Natural killer cell treated with Interleukin-12 subunit alpha and Interleukin-12 subunit beta and Interleukin-15 and Interleukin-18, amount 100 ng/mL, for 72 hours (primary cell): ENCODE measurements at places on chromosomes 12 and 14. TPM values are rescaled to one million over a fixed set of nuclear protein-coding genes. Genes with fewer than 3 reads are reported as not detected.

DNA sequence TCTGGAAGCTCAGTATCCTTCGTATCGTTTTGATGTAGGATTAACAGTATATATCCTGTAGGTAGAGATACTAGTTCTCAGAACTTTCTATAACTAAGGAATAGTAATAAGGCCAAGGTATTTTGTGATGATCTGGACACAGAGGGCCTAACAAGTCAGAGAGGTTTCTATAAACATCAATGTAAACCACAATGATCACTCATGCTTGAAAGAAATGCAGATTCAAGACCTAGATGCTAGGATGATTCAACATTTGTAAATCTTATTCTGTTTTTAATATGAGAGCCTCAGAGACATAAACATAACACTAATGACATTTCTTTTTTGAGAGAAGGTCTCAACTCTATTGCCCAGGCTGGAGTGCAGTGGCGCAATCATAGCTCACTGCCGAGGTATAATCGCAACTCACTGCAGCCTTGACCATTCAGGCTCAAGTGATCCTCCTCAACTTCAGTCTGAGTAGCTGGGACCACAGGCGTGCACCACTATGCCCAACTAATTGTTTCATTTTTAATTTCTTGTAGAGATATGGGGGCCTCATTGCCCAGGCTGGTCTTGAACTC, 16.2 kb downstream of the SUPT16H start:
- peaks cover 10% of the 10 kb centered on the region for H3K4me1 ChIP-seq
- no peaks in the 10 kb centered on the region for H3K27me3 ChIP-seq
- H3K36me3 ChIP-seq = peaks cover 49% of the 10 kb centered on the region
- no peak overlapping the region for H3K27ac ChIP-seq
- DNase-seq = no peak
- no peak overlapping the region for H3K4me3 ChIP-seq

- H3K4me1 ChIP-seq = no peaks in the 10 kb centered on the region
- H3K27ac ChIP-seq = no peak overlapping the region
- DNase-seq = no peak
These were observed 862.2 kb downstream of the RPS29 start for GRCh38 chr14:48723841-48724495.

- H3K4me3 ChIP-seq = no peak overlapping the region
- no peak for DNase-seq
- peaks cover 12% of the 10 kb centered on the region for H3K36me3 ChIP-seq
- no peak overlapping the region for H3K27ac ChIP-seq
- H3K4me1 ChIP-seq = no peaks in the 10 kb centered on the region
- H3K27me3 ChIP-seq = no peaks in the 10 kb centered on the region
These were observed 208.7 kb downstream of the AEBP2 start for GRCh38 chr12:19647806-19648556.

GRCh38 chr12:65280306-65280705, 1.8 kb downstream of the MSRB3 start:
- H3K36me3 ChIP-seq = no peaks in the 10 kb centered on the region
- no peak for DNase-seq
- H3K27me3 ChIP-seq = peaks cover 32% of the 10 kb centered on the region
- H3K4me3 ChIP-seq = no peak overlapping the region
- H3K4me1 ChIP-seq = peaks cover 7% of the 10 kb centered on the region
- H3K27ac ChIP-seq = no peak overlapping the region

DNA sequence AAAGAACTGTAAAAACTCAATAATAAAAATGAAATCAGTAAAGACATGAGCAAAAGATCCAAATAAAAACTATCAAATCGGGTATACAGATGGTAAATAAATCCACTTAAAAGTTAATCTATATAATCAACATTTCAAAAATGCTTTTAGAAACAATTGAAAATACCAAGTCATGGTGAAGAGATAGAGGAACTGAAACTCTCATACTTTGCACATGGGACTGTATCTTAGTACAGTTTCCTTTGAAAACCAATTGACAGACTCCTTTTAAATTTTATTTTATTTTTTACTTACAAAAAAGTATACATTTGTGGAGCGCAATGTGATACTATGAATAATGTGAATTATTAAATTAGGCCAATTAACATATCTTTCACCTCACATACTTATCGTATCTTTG, 98.6 kb upstream of the FAR2 start:
- H3K27ac ChIP-seq = no peak overlapping the region
- no peak for DNase-seq
- peaks cover 5% of the 10 kb centered on the region for H3K27me3 ChIP-seq

DNA sequence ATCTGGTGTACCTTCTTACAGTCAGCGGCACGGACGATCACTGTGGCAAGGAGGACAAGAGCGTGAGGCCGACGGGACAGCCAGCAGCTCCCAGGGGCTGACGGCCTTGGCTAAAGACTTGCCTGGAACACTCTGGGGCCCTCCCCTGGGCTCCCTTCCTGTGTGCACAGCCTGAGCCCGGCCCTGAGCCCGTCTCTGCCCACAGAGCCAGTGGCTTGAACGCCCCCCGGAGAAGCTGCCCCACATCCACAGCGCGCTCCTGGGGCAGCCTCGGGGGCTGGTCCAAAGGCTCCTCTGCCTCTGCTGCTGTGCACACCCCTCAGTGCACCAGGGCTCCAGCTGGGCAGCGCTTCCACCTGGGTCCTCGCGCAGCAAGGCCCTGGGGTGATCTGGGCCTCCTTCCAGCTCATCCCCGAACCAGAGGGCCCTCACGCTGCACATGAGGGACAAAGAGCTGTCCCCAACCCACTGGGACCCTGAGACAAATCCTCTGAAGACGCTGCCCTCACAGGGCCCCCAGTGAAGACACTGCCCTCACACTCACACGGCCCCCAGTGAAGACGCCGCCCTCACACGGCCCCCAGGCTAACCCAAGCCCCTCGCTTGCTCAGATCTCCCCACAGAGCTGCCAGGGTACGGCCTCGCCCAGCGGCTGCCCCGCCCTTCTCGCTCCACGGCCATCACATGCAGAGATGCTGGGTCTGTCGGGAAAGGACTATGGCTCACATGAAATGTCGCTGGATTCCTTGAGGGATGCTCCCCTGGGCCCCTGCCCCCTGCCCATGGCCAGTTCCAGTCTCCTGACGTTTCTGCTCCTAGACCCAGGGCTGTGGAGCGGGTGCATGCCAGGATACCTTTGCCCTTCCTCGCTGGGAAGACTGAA, 22.2 kb downstream of the AMN start:
- no peak overlapping the region for H3K4me3 ChIP-seq
- no peak for DNase-seq
- H3K27ac ChIP-seq = no peak overlapping the region
- no peaks in the 10 kb centered on the region for H3K36me3 ChIP-seq
- peaks cover 11% of the 10 kb centered on the region for H3K4me1 ChIP-seq

DNA sequence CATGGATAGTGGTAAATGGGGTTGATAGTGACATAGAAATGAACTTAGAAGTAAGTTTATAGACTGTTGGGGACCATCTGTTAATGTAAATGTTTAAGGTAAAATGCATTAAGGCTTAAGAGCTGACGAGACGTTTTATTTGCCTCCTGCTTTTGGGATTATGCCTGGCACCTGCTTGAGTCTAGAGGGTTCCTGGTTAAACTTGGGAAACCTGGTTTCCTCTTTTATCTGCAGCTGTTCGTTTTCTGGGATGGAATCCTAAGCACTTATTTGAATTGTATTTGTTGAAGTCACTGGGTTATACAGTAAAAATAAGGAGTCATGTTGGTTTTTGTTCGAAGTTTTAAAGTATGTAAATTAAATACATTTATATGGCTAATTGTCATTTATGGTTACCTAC, 914.7 kb downstream of the NRXN3 start:
- no peaks in the 10 kb centered on the region for H3K36me3 ChIP-seq
- H3K27ac ChIP-seq = no peak overlapping the region
- no peaks in the 10 kb centered on the region for H3K27me3 ChIP-seq
- H3K4me3 ChIP-seq = no peak overlapping the region
- H3K4me1 ChIP-seq = no peaks in the 10 kb centered on the region

GRCh38 chr12:106311139-106311538, 8.6 kb downstream of the TCP11L2 start:
- H3K4me1 ChIP-seq = peaks cover 8% of the 10 kb centered on the region
- no peaks in the 10 kb centered on the region for H3K27me3 ChIP-seq
- DNase-seq = no peak
- H3K27ac ChIP-seq = peak overlapping the region; percentile 23

GRCh38 chr14:96979611-96980074, 182.5 kb downstream of the VRK1 start:
- no peaks in the 10 kb centered on the region for H3K4me1 ChIP-seq
- H3K27me3 ChIP-seq = peaks cover 28% of the 10 kb centered on the region
- peaks cover 8% of the 10 kb centered on the region for H3K36me3 ChIP-seq
- H3K27ac ChIP-seq = no peak overlapping the region

- H3K4me3 ChIP-seq = no peak overlapping the region
- H3K36me3 ChIP-seq = no peaks in the 10 kb centered on the region
- no peak for DNase-seq
- H3K27me3 ChIP-seq = no peaks in the 10 kb centered on the region
These were observed 145.9 kb downstream of the SOX5 start for GRCh38 chr12:23803540-23803939.

GRCh38 chr12:63967358-63968145, 123.1 kb downstream of the SRGAP1 start:
- no peaks in the 10 kb centered on the region for H3K36me3 ChIP-seq
- no peak overlapping the region for H3K4me3 ChIP-seq
- H3K27me3 ChIP-seq = peaks cover 2% of the 10 kb centered on the region
- no peaks in the 10 kb centered on the region for H3K4me1 ChIP-seq
- no peak for DNase-seq

GRCh38 chr12:10700581-10700980, 22.5 kb downstream of the YBX3 start:
- no peak overlapping the region for H3K27ac ChIP-seq
- H3K36me3 ChIP-seq = peaks cover 28% of the 10 kb centered on the region

DNA sequence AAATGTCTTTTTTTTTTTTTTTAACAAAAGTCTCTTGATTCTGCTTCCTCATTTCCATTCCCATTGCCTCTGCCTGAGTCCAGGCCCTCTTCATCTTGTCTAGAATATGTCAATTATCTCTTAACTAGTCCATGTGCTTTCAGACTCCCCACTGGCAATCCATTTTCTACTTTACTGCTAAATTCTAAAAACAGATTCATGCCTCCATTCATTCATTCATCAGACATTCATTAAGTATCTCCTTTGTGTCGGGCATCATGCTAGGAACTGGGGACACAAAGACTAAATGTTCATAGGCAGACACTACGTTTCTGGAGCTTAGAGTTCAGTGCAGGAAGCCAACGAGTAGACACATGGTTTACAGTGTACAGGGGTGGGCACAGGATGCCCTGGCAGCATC, 9.6 kb upstream of the NEDD1 start:
- H3K27ac ChIP-seq = no peak overlapping the region
- no peak overlapping the region for H3K4me3 ChIP-seq
- peaks cover 11% of the 10 kb centered on the region for H3K27me3 ChIP-seq
- DNase-seq = no peak

GRCh38 chr14:39372656-39373055, 59.6 kb downstream of the FBXO33 start:
- H3K27ac ChIP-seq = no peak overlapping the region
- H3K4me3 ChIP-seq = no peak overlapping the region
- peaks cover 13% of the 10 kb centered on the region for H3K36me3 ChIP-seq
- no peak for DNase-seq

- H3K4me3 ChIP-seq = no peak overlapping the region
- H3K27ac ChIP-seq = no peak overlapping the region
- H3K4me1 ChIP-seq = peaks cover 59% of the 10 kb centered on the region
- H3K36me3 ChIP-seq = no peaks in the 10 kb centered on the region
- no peaks in the 10 kb centered on the region for H3K27me3 ChIP-seq
These were observed 7.7 kb downstream of the SETD3 start for GRCh38 chr14:99472937-99473336.

GRCh38 chr14:23951590-23952201, 1.9 kb upstream of the DHRS4 start:
- peaks cover 17% of the 10 kb centered on the region for H3K4me1 ChIP-seq
- no peak overlapping the region for H3K4me3 ChIP-seq
- no peak overlapping the region for H3K27ac ChIP-seq
- no peak for DNase-seq
- no peaks in the 10 kb centered on the region for H3K36me3 ChIP-seq

DNA sequence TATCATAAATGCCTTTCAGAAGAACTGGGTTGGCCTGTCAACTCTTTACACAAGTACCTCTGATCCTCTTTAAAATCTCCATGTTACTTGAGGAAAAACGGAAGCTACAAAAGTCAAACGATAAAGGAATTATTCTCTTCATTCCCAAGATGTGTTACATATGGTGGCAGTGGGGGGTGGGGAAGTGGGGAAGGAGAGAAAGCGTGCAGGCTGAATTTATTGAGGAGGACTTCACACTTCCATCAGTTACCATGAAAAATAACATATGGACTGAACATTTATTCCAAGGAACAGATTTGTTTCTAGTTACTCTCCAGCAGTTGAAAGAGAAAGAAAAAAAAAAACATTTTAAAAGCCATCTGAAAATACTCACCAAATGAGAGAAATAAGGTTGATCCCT, 474.4 kb upstream of the DCN start:
- H3K36me3 ChIP-seq = no peaks in the 10 kb centered on the region
- H3K27me3 ChIP-seq = peaks cover 5% of the 10 kb centered on the region
- no peak overlapping the region for H3K27ac ChIP-seq
- no peak for DNase-seq
- H3K4me3 ChIP-seq = no peak overlapping the region

GRCh38 chr14:35779368-35779767, 29.7 kb downstream of the RALGAPA1 start:
- DNase-seq = no peak
- no peak overlapping the region for H3K27ac ChIP-seq

DNA sequence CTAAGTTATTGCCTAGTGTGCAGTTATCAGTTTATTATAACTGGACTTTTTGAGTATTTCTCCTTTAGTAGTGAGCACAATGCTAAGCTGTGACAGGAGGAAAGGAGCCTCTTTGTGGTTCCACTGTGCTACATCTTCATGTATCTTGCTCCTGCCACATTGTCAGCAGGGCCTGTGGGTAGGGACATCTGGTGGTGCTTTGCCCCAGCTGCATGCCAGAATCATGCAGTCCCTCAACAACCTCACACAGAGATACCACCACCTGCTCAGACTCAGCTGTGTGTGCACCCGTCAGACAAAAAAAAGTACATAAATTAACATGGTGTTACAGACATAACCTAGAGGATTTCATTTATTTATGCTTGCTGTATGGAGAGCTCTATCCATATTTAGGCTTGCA, 51.1 kb downstream of the MIS18BP1 start:
- no peak overlapping the region for H3K27ac ChIP-seq
- H3K36me3 ChIP-seq = peaks cover 12% of the 10 kb centered on the region
- H3K27me3 ChIP-seq = no peaks in the 10 kb centered on the region
- DNase-seq = no peak
- no peaks in the 10 kb centered on the region for H3K4me1 ChIP-seq

DNA sequence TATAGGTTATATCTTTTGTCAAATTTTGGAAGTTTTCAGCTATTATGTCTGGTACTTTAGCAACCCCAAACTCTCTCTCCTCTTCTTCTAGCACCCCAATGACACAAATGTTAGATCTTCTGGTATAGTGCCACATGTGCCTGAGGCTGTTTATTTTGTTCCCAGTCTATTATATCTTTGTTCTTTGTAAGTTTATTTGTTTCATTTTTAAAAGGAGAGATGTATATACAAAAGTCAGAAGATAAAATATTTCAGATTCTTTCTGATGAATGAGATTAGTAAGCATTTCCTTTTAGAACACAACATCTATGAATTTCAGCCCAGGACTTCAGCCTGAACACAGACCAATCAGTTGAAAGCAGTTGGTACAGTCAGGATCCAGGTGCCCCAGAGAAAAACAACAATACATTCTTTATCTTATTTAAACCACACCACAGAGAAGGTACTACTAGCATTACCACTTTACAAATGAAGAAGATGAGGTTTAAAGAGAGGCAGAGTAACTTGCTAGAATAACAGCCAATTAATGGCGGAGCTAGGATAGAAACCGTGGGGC, 114.1 kb upstream of the BTG1 start:
- H3K4me1 ChIP-seq = no peaks in the 10 kb centered on the region
- H3K36me3 ChIP-seq = no peaks in the 10 kb centered on the region
- no peaks in the 10 kb centered on the region for H3K27me3 ChIP-seq
- H3K4me3 ChIP-seq = no peak overlapping the region
- DNase-seq = no peak
- H3K27ac ChIP-seq = no peak overlapping the region

CLEC9A gene
- total RNA-seq = not detected

GLIPR1 gene
- 48.3 TPM for total RNA-seq

NDUFA9 gene
- total RNA-seq = 121 TPM
